ENCODE measurements at places on chromosomes 6 and 20.

DNA sequence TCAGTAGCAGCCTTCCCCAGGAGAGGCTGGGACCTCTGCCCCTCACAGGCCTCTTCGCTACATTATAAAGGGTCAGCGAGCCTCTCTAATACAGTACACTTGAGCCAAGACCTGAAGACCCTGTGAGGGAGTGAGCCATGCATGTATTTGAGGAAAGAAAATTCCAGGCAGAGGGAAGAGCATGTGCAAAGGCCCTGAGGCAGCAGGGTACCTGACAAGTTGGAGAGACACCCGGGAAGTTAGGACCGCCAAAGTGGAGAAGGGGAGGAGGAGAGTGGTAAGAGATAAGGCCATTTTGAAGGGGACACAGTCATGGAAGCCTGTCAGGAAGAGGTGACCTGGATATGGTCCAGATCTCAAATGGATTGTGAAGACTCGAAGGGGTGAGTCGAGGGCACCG is 219.3 kb upstream of the RNF24 start:
- DNase-seq: no peak

DNA sequence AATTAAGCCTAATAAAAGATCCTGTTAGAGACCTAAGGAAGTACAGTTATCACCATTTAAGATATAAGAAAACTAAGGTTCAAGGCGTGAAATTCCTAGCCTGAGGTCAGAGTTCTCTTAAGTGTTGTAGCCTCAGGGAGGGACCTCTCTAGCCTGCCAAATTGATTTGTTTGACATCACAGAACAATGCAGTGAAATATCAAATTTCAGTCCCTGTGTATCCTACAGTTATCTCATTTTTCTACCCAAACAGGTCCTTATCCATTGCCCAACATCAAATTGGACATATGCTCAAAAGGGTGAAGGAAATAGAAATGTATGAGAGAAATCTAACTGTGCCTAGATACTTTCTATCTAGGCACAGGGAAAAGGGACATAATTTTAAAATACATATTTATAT is 63.0 kb downstream of the NCOA7 start:
- DNase-seq: no peak

DNA sequence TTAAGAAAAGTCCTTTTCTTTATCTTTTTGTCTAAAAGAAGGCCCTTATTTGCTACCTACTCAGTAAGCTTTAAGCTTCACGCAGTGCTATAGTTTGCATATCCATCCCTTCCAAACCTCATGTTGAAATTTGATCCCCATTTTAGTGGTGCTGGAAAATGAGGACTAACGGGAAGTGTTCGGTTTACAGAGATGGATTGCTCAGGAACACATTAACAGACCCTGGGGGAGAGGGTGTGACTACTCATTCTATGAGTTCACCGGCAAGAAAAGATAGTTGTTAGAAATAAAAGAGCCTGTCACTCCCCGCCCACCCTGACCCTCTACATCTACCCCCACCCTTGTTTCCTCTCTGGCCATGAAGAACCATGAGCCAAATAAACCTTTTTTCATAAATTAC is 546.2 kb downstream of the MEI4 start:
- no peak for DNase-seq

- DNase-seq: no peak
Measured at GRCh38 chr6:42451333-42452170, at the start of gene TRERF1. Gene TRERF1 (minus strand): TSS chr6:42451926. CDS start chr6:42269590, 182,336 bp downstream.

DNA sequence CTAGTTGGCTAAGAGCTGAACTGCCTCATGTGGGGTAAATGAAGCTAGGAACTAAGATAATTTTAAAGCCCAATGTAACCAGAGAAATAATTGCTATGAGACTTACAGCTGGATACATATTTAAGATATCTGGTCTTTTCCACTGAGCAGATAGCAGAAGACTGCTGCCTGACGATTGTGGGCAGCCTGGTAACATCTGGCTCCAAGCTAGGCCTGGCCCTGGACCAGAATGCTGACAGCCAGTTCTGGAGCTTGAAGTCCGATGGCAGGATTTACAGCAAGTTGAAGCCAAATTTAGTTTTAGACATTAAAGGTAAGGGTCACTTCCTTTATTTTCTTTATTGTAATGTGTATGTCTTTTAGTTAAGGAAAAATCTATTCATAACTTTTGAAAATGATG is 65.7 kb downstream of the RTN4IP1 start:
- no peak for DNase-seq

- DNase-seq: no peak
Measured at GRCh38 chr6:106513808-106514582, 115.3 kb downstream of the RTN4IP1 start.

DNA sequence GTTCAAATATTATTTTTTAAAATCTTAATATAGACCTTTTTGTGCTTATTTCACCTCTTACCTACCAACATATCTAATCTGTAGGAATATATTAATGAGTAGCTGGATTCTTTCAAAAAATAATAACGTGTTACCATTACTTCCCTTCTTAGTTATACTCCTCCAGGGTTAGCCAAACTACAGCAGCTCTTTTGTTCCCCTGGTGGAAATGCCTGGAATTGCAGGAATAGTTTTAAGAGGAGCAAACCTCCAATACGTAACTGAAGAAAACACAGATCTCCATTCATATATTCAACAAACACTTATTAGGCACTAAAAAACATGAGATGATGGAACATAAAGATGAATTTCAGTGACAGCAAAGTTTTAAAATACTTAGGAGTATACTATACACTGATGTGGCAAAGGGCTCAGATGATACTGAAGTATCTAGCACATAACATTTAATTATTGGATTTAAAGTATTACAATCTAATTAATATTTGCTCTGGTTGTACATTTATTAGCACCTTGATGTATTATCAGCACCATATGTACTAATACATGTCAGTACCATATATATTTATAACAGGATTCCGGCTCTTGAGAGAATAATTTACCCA is 78.3 kb downstream of the TBX18 start:
- peak; percentile 27 for DNase-seq

DNA sequence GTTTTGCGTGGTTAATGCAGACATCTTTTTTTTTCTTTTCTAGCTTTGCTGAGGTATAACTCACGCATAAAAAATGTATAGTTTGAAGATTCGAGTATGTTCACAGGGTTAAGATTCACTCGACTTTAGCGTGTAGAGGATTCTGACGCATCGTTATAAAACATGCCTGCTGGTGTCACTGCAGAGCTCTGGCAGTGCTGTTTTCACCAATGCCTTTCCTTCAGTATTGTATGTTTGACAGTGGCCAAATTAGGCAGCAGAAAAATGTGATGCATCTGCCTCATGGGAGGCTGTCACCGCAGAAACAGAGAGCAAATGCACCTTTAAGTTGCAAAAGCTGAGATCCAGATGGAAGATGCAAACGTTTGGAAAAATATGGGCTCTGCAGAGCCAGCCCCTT is 18.0 kb upstream of the SIRPB2 start:
- no peak for DNase-seq

DNA sequence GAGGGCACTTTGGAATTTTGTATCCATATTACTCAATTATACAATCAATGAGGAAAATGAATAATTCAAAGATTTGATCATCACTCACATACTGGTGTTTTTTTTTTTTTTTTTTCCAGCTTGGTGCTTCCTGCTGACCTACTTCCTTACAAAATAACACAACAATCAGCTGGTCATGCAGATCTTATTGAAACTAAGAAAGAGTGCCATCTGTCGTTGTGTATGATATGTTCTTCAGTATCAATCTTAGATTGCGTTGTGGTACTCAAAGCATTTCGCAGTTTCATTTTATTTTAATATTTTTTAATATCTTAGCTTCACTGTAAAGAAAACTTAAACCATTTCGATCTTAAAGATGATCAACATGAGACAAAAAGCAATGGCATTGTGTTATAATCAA is 155.6 kb downstream of the OGFRL1 start:
- DNase-seq: no peak

DNA sequence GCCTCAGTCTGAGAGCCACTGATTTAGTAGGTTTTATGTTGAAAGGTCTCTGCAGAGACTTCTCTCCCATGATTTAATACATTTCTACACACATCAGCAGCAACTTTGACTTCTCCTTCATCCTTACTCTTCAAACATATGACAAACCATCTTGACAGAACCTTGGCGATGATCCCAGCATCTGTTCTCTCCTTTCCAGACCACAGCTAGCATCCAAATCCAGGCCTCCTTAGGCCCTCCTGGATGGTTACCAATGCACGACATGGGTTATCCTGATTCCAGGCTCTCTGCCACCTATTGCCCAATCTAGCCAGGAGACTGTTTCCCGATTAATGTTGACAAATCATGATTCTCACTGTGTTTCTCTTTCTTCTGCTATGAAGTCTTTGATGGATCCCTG is 16.8 kb downstream of the LAMA4 start:
- no peak for DNase-seq

GRCh38 chr6:112065426-112065986 is 11.6 kb downstream of the CCN6 start:
- no peak for DNase-seq

- no peak for DNase-seq
Measured at GRCh38 chr6:45900808-45901752, 114.6 kb downstream of the CLIC5 start.

DNA sequence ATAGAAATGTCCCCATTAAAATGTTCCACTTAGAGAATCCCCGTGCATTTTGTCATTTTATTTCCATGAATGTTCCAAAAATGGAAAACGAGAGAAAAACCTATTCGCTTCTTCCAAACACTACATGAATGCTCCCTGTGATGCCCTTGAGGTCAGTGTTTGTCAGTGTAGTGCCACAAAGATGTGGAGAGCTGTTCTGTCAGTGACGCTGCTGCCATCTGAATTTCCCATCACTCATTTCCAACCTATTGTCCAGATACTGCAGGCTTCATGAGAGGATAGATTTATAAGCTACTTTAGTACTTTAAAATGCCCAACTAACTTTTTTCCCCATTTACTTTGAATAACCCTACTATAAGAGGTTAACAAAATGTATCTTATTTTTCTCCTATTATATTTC is 335.8 kb downstream of the CDKAL1 start:
- DNase-seq: no peak
